GDM1 (cell line): ENCODE measurements at places on chromosomes 3 and 15.
A peak's percentile ranks its signal among the peaks of the same experiment; 100 is the strongest.

DNA sequence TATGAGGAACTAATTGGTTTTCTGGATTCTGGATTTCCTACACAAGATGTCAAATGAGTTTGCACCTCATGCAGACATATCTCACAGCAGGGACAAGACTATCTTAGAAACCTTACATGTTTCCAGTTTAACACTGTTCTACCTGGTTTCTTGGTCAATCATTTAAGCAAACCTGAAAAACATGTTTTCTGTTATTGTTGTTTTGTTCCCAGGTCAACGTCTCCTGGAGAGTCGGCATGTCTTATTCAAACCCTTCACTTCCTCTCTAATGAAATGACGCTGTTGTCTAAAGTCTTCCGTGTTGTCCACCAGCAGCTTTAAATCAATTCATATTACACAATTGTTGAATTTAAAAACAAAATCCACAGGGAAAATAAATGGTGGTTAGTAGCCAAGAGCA is 150.9 kb downstream of the CNTN3 start:
- DNase-seq, result no peak

GRCh38 chr3:53255423-53255774 is 423 bp downstream of the TKT start:
- DNase-seq, result no peak

DNA sequence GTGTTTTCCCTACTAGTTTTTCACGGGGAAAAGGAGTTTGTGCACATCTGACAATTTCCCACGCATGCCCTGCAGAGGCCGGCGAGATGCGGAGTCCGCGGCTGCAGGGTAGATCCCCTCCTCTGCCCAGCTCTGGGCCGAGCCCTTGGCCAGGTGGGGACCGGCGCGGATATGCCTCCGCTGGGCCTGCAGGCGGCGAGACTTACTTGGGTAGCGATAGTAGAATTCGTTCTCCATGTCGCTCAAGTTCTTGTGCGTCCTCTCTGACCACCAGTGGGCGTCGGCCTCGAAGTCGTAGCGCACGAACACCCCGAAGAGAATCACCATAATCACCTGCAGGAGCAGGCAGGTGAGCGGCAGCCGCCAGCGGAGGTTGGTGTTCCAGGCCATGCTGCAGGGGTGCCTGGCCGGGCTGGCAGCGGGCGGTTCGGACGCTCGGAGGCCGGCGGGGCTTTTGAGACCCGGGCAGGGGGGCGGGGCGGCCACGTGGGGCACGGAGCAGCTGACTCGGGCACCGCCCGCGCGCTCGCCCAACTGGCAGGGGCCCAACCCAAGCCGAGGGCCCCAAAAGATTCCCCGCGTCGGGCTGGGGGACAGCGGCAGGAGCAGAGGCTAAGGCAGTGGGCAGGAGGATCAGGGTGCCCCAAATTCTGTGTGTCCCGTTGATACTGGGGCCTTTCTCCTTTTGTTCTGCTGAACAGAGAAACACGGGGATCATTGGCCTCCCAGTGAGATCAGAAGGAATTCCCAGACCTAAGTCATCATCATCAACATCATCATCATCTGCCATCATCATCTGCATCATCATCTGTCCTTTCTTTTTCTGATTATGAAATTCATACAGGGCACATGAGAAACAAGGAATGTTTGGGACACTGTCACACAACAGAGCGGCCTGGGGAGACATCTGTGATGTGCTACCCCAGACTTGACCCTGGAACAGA is at the start of gene RHCG:
RHCG (minus strand) TSS at position 429 of the 944 bp plus-strand sequence; CDS start at position 390, 39 bp downstream.
- no peak for DNase-seq

- no peak for DNase-seq
Observed at GRCh38 chr15:77417602-77418001, 2.3 kb downstream of the PEAK1 start.

- DNase-seq, result no peak
Observed at GRCh38 chr3:64694114-64694513, 6.3 kb upstream of the ADAMTS9 start.

- no peak for DNase-seq
Observed at GRCh38 chr3:190973771-190974170, 111.3 kb upstream of the GMNC start.

DNA sequence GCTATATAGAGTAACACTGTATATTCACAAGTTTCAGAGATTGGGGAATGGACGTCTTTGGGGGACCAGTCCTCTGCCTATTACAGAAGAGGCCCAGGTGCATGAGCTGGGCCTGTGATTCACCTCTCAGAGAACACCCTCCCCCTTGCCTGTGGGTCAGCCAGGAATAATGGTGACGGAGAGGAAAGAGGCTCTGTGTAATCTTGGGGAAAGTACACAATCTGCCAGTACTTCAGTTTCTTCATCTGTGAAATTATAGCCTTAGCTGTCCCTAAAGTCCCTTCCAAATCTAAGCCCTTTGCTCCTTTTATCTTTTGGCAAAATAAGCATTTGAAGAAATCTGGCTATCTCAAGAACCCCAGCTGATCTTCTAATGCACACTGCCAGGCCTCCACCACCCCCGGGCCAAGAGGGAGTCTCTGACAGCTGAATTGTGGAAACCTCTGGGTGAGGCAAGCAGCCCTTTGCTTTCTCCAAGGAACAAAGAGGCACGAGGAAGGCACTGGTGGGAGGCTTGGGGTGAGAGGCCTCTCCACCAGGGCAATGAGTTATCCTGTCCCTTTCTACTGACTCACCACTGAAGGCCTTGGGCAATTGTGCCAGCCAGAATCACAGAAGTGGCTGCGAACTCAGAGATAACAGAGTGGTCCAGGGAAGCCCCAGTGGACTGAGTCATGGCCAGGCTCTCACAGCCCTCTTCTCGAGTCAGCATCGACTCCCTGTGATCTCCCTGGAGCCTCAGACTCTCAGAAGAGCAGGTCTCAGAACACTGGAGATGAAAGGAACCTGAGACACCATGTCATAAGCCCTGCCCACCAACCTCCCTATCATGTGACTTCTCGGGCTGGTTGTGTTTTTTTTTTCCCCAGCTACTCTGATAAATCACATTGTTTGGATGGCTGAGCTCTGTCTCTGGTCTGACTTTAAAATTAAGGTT is 31.8 kb downstream of the CCNL1 start:
- DNase-seq, result no peak

GRCh38 chr3:50126287-50127211 is 28.6 kb upstream of the SEMA3F start:
- no peak for DNase-seq

DNA sequence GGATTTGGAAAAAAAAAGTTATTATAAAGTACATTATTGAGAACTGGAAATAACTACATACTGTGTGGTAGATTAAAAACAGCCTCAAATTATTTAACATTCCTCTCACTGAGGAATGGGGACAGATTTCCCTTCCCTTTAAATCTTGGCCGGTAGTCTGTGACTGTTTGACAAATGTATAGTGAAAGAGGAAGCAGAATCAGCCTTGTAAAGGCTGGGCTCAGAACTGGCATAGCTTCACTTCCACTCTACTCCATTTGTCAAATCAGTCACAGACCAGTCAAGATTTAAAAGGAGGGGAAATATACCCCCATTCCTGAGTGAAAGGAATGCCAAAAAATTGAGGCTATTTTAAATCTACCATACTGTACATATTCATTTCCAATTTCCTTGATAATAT is 18.2 kb upstream of the B4GALT4 start:
- DNase-seq, result peak; percentile 38

- DNase-seq, result no peak
Observed at GRCh38 chr3:52730681-52731080, 24.8 kb downstream of the SPCS1 start.

GRCh38 chr15:43913941-43914340 is 87.1 kb downstream of the WDR76 start:
- DNase-seq, result no peak
